Bronchial epithelial cell (primary cell): ENCODE measurements at places on chromosomes 16 and 17. TPM values are rescaled to one million over a fixed set of nuclear protein-coding genes. Genes with fewer than 3 reads are reported as not detected.

The C17orf67 gene
- total RNA-seq, result 0.26 and 0.64 TPM in 2 replicates

The MEOX1 gene
- total RNA-seq, result not detected in 2 replicates

The SLC12A3 gene
- total RNA-seq, result not detected in 2 replicates

The ADAM11 gene
- total RNA-seq, result 0.13 and 0.53 TPM in 2 replicates

The CCDC200 gene
- not detected in 2 replicates for total RNA-seq

The DCTN5 gene
- total RNA-seq, result 47.0 and 51.6 TPM in 2 replicates

The OR2C1 gene
- total RNA-seq, result not detected in 2 replicates

The PDE6G gene
- total RNA-seq, result not detected in 2 replicates

The BPTF gene
- total RNA-seq, result 18.7 and 23.8 TPM in 2 replicates

The CA7 gene
- total RNA-seq, result not detected in 2 replicates

The TSNAXIP1 gene
- total RNA-seq, result under 0.01 and 0.13 TPM in 2 replicates

The GRAPL gene
- not detected in 2 replicates for total RNA-seq

The DNAAF8 gene
- under 0.01 and 0.26 TPM in 2 replicates for total RNA-seq

The TP53TG3 gene
- total RNA-seq, result not detected in 2 replicates

The STH gene
- not detected in 2 replicates for total RNA-seq
